ENCODE measurements at places on chromosomes 2 and 18.

DNA sequence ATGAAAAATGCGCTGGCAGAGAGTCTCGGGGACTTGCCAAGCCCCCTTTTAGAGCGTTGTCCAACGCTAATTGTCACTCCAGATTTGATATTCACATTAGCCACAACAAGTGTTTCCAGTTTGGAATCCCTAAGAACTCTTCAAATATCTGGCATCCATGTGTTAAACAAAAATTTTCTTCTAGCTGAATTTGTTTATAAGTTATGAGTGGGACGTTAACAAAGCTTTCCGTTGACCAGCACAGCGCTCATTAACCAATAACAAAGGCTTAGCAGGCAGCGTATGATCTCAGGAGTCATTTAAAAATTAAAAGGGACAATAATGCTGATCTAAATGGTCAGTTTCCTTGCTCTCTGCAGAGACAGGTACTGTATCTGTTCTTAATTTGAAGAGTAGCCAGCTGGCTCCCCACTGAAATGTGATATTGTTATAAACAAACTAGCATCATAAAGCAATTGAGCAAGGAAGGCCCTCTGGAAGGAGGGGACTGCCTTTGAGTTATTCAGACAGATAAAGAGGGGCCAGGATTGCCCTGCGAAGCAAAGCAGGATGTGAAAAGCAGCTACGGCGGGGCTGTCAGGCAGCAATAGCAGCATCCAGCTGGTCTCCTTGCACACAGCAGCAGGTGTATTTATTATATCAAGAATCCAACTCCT lies 337.2 kb upstream of the SALL3 start:
- DNase-seq = no peak

GRCh38 chr2:158489366-158490112 lies 32.8 kb downstream of the PKP4 start:
- no peak for DNase-seq

DNA sequence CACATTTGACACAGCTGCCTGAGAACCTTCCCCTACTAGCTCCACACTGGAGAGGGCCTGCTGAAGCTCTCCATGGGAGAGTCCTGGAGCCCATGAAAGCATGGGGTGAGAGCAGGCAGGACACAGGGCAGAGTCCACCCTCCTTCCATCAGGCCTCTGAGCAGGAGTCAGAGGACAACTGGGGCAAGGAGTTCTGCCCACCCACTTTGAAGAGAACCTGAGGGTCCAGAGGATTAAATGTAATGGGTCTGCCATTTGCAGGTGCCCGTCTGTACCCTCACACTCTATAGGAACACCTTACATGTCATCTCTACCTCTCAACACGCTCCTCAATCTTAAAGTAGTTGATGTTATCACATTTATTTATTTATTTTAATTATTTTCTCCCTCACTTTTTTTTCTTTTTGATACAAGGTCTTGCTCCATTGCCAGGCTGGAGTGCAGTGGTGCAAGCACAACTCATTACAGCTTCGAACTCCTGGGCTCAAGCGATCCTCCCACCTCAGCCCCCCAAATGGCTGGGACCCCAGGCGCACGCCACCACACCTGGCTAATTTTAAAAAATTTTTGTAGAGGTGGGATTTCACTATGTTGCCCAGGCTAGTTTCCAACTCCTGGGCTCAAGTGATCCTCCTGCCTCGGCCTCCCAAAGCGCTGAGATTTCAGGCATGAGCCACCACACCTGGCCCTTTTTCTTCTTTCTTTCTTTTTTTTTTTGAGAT lies 10.2 kb downstream of the ADRA2B start:
- no peak for DNase-seq

- DNase-seq = no peak
Observed at GRCh38 chr2:169818241-169818640, 6.5 kb downstream of the METTL5 start.

GRCh38 chr18:23189099-23189498 lies 53.8 kb downstream of the CABLES1 start:
- DNase-seq = no peak

GRCh38 chr2:194549387-194549786 lies 1107.6 kb upstream of the SLC39A10 start:
- DNase-seq = no peak

DNA sequence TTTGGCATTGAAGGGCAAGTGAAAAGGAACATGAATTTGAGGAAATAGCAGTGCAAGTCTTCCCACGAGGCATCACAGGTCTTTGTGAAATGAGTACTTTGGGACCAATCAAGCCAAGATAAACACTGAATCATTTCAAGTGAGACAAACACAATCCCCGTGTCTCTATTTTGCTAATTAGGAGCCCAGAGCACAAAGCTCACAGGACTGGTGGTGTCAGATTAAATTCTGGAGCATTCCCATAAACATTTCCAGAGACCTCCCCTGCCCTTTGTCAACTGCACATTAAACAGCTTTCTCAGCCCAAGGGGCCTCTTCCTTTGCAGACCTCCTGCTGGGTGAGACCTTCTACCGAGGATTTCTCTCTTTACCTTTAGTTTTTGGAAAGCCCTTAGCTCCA lies 50.7 kb downstream of the DAPL1 start:
- no peak for DNase-seq

GRCh38 chr2:177334940-177335543 lies 57.5 kb upstream of the AGPS start:
- DNase-seq = no peak

DNA sequence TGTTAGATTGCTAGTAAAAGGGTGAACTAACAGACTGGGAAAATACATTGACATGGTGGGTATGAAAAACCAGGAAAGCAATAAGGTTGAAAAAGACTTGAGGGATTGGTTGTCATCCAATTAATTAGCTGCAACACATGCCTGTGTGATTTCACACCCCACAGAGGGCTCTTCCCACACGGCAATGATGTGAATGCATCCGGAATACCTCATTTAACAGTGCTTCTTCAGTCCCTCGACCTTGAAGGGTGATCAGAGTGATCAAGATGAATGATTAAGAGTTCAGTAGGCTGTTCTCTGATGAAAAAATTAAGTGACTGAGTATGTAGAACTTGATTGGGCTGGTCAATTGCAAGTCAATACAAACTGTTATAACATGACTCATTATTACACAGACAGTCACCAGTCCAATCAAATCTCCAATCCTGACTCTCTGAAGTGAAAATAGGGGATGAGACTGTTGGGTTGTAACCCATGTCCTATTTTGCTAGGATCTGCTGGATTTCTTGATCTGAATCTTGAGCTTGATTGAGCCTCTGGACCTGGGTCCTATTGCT lies 924.9 kb upstream of the FAM98A start:
- DNase-seq = no peak

- no peak for DNase-seq
Observed at GRCh38 chr18:24656551-24657443, 196.4 kb downstream of the HRH4 start.

- DNase-seq = no peak
Observed at GRCh38 chr2:148048475-148049221, 27.8 kb downstream of the MBD5 start.

GRCh38 chr2:118683460-118683859 lies 164.0 kb downstream of the EN1 start:
- no peak for DNase-seq

GRCh38 chr2:47798631-47799030 lies 15.7 kb downstream of the MSH6 start:
- DNase-seq = no peak

DNA sequence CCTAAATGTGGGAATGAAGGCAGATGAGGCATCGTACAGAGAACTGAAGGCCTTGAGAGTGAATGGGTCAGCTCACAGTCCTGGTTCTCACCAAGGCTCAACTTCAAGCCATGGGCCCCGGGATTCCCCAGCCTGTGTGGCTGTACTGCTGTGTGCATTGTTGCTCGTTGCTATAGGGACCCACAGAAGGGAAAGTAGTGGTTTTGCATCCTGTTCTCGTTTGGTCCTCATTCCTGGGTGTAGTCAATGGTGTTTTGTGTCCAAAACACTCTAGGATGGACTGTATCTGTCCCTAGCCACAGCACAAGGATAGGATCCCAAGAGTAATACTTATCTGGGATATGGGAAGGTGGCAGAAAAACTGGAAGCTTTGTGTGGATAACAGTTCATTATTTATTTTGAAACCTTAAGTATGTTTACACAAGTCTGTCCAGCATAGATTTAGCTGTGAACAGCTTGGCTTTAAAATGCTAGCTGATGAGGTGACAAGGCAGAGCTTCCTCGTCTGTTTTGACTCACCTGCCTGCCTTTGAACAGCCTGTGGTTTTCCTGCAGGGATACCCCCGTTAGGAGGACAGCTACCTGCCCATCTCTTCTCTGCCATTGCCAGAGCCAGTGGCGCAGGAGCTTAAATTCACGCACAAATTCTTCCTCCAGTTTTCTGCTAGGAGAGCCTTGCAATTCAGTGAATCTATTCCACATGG lies 85.0 kb downstream of the WDSUB1 start:
- DNase-seq = no peak

All from activated B cell treated with CpG ODN at 0.5 μM for 24 hours (primary cell).